ENCODE measurements at places on chromosomes 12 and 14. TPM values are rescaled to one million over a fixed set of nuclear protein-coding genes. Genes with fewer than 3 reads are reported as not detected.

- no peak for DNase-seq
Measured at GRCh38 chr12:66929121-66929520, 250.2 kb upstream of the GRIP1 start.

DNA sequence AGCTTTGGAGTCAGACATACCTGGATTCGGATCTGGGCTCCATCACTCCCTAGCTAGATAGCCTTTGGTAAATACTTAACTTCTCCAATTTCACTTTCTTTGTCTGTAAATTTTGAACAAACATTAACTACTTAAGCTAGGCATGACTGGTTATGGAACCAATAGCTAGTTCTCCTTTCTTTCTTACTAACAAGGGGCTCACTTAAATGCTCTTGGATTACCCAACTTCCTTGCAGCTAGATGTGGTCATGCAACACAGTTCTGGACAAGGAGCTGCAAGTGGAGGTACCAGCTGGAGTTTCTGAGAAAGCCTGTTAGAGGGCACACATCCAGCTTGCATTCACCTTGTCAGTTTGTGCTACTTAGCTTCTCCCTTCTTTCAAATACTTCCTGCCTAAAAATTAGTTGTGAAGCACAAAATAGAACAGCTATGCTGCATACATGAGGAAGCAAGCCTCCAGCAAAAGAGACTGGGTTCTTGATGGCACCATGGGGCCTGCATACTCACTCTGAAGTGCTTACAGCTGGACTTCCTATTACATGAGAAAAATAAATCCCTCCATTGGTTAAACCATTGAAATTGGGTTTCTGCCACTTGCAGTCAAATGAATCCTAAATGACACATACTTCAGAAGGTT, 210.1 kb upstream of the EEA1 start:
- DNase-seq, result no peak

GRCh38 chr12:112898380-112898779, 8.4 kb upstream of the OAS1 start:
- DNase-seq, result no peak

DNA sequence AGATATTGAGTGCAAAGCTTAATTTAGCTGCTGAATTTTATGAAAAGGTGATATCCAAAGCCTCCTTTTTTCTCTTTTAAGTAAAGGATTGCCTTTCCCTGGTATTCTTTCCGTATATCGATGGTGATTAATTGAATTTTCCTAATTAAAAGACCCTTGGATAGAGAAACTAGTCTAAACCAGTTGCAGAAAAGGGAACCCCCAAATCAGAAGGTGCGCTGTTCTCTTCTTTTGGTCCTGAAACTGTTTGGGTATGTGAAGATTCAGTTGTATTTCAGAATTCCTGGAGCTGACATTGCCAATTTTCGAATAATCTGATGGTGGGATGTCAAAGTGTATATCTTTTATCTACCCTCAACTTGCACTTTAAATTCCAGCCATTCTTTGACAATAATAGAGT, 1.9 kb downstream of the GPHN start:
- DNase-seq, result no peak

GRCh38 chr12:27244689-27245488, 803 bp downstream of the STK38L start:
- DNase-seq, result no peak

The POLR3B gene
- polyA plus RNA-seq, result 5.4 TPM

- no peak for DNase-seq
Measured at GRCh38 chr12:91111366-91112325, at the start of gene LUM. Gene LUM, minus strand, starts transcription at chr12:91111494. Its CDS starts 2,515 bp downstream, at chr12:91108979.

All from A549 (cell line).